ENCODE measurements at places on chromosomes 7 and 10. TPM values are rescaled to one million over a fixed set of nuclear protein-coding genes. Genes with fewer than 3 reads are reported as not detected.

Gene GALNT17
- total RNA-seq: under 0.01 TPM

Gene SKAP2
- total RNA-seq: 5.9 TPM

Gene TMEM236
- total RNA-seq: 0.11 TPM

Gene NPC1L1
- total RNA-seq: under 0.01 TPM

Gene HTRA1
- 44.5 TPM for total RNA-seq

Gene ADAM12
- 40.8 TPM for total RNA-seq

Gene C10orf105
- under 0.01 TPM for total RNA-seq

Gene MBL2
- not detected for total RNA-seq

Gene OR6V1
- total RNA-seq: not detected

Gene TUBAL3
- total RNA-seq: not detected
